ENCODE measurements at places on chromosomes 5 and 9.

- no peak for DNase-seq
Measured at GRCh38 chr5:17277907-17278306, 60.5 kb downstream of the BASP1 start.

GRCh38 chr5:93721511-93721910 is 19.9 kb downstream of the POU5F2 start:
- DNase-seq, result no peak

GRCh38 chr5:167512111-167512510 is 779.3 kb upstream of the WWC1 start:
- no peak for DNase-seq

DNA sequence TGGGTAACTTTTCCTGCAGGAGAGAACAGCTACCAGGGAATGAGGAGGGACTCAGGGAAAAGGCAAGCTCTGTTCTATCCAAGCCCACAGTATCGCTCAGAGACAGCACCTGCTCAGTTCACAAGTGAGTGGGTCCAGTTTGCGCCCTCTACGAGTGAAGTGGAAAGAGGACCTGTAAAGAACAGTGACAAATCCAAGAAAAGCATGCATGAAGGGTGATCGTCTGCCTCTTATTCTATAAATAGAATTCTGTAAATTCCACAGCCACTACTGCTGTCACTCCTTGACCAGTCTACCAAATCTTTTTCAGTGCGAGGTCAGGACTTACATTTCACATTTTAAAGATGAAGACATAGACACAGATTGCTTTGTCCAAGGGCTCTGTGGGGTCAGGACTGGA is 117.5 kb downstream of the ENTREP1 start:
- no peak for DNase-seq

DNA sequence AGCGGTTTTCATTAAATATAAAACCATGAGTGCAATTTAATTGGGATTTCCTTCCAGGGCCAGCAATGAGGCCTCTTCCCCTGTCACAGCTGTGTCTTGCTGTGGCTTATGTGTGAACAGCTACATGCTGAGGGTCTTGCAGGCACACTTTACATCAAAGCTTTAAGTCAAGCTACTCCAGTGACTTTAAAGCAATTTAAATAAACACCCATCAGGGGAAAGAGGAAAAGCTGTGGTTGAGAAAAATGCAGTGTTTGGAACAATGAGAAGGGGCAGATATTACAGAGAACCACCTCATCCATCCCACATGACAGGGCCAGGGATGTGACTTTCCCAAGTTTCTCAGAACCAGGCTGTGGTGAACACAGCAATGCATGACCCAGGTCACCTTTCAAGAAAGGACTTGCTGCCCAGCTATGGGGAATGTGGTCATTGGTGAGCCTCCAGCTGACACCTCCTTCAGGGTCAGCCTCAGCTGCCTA is 115.9 kb upstream of the LPAR1 start:
- DNase-seq, result no peak

GRCh38 chr5:92678640-92679039 is 902.4 kb downstream of the NR2F1-AS1 start:
- no peak for DNase-seq

- no peak for DNase-seq
Measured at GRCh38 chr9:38234479-38235170, 157.9 kb upstream of the ALDH1B1 start.

- DNase-seq, result no peak
Measured at GRCh38 chr5:149588936-149589335, 7.6 kb downstream of the ARHGEF37 start.

- DNase-seq, result no peak
Measured at GRCh38 chr5:10563110-10563944, 543 bp upstream of the ANKRD33B start.

- DNase-seq, result no peak
Measured at GRCh38 chr9:76751001-76751400, 13.2 kb upstream of the PCA3 start.

- no peak for DNase-seq
Measured at GRCh38 chr5:14295610-14296009, 152.5 kb downstream of the TRIO start.

GRCh38 chr9:34114436-34114835 is 12.1 kb downstream of the DCAF12 start:
- DNase-seq, result no peak

- no peak for DNase-seq
Measured at GRCh38 chr5:3341446-3342240, 254.0 kb upstream of the IRX1 start.

DNA sequence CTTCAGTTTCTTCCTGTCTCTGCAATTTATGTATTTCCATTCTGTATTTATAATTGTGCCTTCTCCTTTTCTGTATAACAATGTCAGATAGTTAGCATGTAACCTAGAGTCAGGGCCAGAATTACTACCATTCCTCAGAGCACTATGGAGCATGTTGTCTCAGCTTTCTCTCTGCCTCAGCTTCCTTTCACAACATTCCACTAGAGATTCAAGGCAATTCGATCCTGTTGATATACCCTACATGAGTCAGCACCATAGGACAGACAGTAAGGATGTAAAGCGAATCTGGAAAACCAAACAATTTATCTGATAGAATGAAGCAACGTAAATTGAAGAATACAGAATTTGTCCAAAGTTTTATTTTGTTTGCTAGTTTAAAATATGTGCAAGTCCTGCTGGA is 728.3 kb upstream of the SEMA6A start:
- DNase-seq, result no peak

DNA sequence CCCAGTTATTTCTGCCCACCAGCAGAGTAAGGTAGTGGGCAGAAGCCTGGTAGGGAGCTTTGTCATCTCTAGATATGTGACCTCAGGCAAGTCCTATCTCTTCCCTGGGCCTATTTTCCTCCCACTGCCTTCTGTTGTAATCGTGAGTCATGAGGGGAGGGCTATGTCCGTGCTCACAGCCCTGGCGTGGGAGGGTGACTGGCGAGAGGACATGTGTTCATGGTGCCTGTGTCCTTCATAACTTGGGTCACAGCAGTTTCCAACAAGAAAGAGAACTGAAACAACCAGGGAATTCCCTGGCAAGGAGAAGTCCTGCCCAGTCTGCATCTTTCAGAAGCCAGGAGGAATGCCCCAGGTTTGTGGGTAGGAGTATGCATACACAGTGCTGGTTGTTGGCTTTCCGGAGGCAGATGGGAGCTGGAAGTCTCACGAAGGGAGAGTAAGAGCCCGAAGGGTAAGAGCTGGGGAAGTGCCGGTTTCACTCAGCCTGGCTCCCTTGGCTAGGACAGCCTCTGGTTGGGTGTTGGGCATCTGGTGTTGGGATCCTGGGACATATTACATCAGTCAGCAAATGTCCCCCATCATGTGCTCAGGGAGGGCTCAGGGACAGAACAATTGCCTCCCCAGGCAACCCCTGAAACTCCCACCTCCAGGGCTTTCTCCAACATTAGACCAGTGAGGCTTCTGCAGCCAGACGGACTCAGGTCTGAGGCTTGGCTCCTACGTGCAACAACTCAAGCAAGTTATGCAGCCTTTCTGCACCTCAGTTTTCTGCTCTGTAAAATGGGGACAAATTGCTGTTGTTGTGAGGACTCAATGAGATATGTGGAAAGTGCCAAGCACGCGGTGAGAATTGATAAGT is 4.3 kb upstream of the TIFAB start:
- no peak for DNase-seq

DNA sequence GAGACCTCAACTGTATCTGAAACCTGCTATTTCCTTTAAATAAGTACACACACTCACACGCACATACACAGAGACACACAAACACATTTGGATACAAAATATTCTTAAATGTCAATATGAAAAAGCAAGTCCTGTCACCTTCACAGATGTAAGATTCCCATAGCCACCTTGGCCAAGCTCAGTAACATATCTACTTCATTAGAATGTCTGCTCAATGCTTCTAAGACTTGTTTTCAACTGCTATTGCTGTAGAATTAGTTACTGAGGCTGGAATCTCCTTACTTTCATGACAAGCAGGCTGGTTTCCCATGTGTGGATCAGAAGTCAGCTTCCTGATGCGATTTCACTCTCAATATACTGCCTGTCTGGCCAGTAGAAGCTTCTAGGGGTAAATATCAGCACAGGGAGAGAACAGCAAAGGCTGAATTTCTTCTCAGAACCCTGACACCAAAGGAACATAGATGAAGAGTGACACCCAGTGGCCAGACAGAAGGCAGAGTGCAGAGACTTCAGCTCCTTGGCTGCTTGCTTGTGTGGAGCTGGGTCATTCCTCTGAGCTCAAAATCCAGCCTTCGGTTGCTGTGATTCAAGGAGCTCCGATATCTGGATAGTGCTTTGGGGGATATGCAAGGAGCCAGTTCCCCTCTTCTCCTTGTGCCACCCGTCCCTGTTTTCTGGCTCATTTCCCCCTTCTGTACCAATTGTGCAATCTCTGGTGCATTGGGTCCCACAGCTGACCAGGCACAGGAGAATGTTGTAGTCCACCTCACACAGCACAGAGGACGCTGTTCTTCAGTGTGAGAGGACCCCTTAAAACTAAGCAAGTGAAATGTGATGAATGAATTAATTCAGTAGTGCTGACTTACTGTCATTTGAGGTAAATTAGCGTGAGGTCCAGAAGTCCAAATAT is 26.6 kb upstream of the ABLIM3 start:
- DNase-seq, result no peak

Data from stimulated activated CD4-positive, alpha-beta T cell treated with anti-CD3 and anti-CD28 coated beads, Interleukin-1b, Interleukin-23, amount 100 ng/mL, for 1 hour (primary cell).